GM13976 (cell line): ENCODE measurements at places on chromosomes 7 and 10.
A peak's percentile ranks its signal among the peaks of the same experiment; 100 is the strongest.

DNA sequence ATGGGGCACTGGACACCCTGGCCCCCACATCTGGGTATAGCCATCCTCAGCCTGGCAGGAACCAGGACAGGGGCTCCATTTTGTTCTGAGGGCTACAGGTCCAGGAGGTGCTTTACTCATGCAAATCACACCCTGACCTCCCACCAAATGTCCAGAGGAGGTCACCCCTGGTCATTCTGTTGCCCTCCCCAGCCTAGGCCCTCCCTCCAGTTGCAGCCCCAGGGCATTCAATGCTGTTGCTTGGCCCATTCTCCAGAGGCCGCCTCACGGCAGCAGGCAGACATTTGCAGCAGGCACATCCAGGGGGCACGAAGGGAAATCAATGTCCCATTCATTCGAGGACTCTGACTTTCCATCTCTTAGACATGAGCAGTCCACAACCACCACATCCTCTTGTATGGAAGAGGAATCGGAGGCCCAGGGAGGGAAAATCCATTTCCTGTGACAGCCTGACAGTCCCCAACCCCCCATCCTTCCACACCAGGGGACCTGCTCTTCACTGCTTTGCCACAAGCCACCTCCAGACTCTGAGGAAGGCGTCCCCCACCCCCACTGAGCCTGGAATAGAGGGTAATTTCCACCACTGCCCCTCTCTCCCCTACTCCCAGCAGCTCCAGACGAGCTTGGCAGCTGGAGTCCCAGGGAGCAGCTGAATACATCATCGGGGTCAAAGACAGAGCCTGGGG is 76.2 kb upstream of the UNC5B start:
- no peak for DNase-seq

DNA sequence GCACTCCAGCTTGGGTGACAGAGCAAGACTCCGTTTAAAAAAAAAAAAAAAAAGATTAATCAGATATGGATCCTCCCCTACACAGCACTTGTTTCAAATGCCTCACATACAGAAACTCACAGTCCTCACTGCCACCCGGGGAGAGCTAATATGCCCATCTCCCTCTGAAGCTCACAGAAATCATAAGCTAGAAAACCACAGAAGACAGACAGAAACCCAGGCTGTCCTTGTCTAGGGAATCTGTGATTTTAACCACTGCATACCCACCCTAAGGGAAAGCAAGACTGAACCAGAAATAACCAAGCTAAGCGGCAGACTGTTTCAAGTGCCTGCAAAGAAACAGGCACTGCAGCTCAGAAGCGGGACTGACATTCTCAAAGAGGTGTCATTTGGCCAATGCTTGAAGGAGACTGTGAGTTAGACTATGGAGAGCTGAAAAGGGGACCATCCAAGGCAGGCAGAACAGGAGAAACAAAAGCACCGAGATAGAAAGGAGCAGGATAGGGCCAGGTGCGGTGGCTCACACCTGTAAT is 37.6 kb downstream of the SLC37A3 start:
- no peak for DNase-seq

- no peak for DNase-seq
Observed at GRCh38 chr10:33441561-33441960, 107.1 kb upstream of the NRP1 start.

GRCh38 chr10:69657430-69657829 is 27.4 kb downstream of the FAM241B start:
- no peak for DNase-seq

- peak; percentile 80 for DNase-seq
Observed at GRCh38 chr10:124221356-124222317, 128.2 kb upstream of the CHST15 start.

GRCh38 chr10:3784510-3785250 is at the start of gene KLF6:
Gene KLF6 (minus strand): TSS chr10:3785209. CDS start chr10:3785014, 195 bp downstream.
- DNase-seq, result peak; percentile 41

DNA sequence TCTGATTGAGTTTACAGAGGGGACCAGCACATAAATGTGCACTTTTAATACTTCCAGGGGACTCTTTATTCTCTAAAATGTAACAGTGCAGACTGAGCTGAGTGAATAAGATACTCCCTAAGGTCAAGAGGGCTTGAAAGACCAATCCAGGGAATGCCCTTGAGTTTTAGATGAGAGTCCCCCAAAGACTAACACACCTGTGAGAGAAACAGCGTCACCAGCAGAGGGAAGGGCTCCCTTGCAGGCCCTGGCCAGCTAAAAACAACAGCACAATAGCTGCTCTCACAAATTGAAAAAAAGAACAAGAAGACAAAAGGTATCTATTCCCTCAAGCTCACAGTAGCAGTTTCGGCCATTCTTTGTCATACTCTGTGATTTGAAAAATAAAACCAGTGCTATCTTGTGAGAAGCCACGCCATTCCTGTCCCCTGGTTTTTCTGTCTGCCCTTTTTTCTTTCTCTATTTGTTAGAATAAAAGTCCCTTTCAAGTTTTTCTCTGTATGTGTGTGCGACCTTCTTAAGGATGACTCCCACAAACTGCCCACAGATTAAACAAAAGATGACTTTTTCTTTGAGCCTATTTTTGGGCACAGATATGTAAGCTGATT is 230.4 kb upstream of the BMPER start:
- DNase-seq, result no peak

- DNase-seq, result no peak
Observed at GRCh38 chr10:44467900-44468299, 83.0 kb upstream of the CXCL12 start.

GRCh38 chr7:130732980-130733930 is 752 bp downstream of the KLF14 start:
- no peak for DNase-seq

GRCh38 chr7:1664711-1665548 is 5.1 kb upstream of the ELFN1 start:
- peak; percentile 85 for DNase-seq

DNA sequence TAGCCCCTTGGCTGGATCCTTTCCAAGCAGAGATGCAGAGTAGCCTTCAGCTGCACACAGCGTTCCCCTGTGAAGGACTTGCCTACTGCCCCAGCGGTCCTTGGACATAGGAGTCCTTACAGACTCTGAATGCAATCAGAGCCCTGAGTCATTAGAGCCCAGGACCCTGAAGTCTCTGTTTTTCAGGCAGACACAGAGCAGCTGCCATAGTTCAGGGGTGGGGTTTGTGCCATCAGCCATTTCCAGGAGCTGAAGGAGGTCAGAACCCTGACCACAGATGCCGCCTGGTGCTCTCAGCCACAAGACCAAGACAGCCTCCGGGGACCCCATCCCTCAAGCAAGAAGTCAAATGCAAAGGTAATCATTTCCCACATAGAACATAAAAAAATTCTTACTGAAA is 32.8 kb upstream of the WDFY4 start:
- no peak for DNase-seq

GRCh38 chr7:34486371-34486770 is 171.6 kb upstream of the NPSR1 start:
- DNase-seq, result no peak

GRCh38 chr10:120437541-120437940 is 19.5 kb upstream of the PLPP4 start:
- DNase-seq, result no peak

- no peak for DNase-seq
Observed at GRCh38 chr10:124146483-124146882, 53.1 kb upstream of the CHST15 start.

GRCh38 chr7:31699050-31699449 is 12.0 kb downstream of the PPP1R17 start:
- DNase-seq, result no peak

DNA sequence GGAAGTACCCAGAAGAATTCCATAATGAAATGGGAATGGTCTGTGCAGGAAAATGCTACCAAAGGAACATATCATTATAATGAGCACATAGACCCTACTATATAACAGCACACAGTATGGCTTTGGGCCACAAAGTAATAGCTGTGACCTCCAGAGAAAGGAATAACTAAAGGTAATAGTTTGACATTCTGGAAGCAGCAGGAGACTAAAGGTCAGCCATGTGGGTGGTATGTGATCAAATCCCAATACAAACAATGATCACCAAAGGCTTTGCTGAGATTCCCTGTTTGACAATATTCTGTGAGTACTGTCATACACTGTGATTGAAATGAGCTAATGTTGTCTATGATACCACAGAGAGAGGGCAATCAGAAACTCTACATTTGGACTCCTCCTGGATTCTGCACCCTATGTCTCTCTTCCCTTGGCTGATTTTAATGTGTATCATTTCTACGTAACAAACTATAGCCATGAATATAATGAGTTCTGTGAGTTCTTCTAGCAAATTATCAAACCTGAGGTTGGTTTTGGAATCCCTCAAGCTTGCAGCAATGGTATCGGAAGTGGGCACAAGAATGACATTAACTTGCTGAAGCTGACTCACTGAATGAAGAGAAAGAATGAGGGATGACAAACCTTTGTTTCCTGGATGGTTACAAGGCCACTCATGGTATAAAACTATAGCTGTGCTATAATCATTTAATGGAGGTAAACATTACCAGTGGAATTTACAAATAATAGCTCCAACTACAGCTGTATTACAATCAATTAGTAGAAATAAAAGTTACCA is 99.6 kb downstream of the JMJD1C start:
- no peak for DNase-seq

DNA sequence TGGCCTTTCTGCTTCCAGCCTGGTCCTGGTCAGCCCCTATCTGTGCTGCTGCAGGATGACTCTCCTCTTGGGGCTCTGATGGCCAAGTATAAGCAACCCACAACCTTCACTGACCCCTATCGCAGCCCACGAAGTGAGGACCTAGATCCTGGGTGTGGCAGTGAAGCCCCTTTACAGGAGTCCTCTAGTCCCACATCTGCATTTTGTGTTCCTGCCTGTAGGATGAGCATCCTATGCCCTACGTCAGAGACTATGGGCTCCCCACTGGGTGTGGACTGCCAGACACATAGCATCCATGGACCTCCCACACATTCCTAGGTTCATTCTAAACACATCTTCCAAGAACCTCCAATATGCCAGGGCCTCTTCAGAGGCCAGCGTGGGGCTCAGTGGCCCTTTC is 29.0 kb downstream of the ARHGAP22 start:
- no peak for DNase-seq
